ENCODE measurements at places on chromosomes 13 and 19.

DNA sequence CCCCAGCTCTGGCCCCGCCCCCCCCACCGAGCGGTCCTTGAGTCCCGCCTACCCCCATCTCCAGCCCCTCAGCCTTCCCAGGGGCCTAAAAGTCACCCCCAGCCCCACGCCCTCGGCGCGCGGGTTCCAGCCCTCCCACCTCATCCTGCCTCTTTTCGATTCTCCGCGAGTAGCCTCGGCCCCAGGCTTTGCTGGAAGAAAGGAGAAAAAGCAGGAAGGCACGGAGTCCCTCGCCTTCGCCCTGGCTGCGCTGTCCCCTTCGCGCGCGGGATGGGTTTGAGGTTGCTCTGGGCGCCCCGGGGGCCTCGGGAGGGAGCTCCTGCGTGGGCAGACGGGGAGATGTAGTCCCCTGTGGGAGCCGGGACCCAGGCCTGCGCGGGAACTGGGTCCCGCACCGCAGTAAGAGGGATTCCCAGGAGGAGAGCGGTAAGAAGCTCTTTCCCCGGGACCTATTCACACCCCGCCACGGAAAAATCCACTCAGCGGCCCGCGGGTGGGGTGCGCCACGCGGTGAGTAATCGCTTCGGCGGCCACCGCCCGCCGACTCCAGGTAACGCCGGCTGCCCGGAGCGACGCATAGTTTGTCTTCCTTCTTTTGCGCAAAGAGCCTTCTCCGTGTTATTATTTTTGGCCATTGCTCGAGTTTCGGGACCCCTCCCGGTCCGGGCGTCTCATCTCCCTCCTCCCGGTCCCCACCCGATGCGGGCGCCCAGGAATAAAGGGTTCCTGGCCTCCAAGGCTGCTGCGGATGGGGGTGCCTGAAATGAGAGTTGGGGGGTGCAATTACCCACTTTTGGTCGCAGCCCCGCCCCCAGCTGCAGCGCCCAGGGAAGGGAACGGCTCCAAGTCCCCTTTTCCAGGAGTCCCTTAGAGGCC, 865 bp upstream of the CRLF1 start:
- peak; percentile 33 for DNase-seq

GRCh38 chr19:57559008-57559403, 657 bp downstream of the ZNF550 start:
- peak; percentile 15 for DNase-seq

GRCh38 chr13:46053162-46054012, 841 bp upstream of the ZC3H13 start:
- no peak for DNase-seq

- peak; percentile 84 for DNase-seq
Measured at GRCh38 chr13:99970651-99971575, 654 bp downstream of the ZIC5 start.

- DNase-seq: no peak
Measured at GRCh38 chr13:51523082-51523518, 61.2 kb upstream of the WDFY2 start.

DNA sequence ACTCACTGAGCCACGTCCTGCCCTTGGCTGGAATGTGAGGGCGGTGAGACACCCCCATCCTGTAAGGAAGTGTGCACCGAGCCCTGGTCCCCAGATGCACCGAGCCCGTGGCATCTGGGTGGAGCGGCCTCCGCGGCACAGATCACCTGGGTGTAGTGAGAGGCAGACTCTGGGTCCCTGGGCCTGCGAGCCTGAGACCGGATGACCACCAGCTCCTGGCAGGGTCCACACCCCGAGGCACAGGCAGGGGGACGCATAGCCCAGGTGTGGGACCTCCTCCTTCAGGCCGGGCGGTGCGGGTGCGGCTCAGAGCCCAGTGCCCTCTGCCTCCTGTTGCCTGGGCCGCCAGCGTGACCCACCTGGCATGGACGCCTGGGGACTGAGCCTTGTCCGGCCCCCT, 12.4 kb downstream of the MCF2L start:
- no peak for DNase-seq

GRCh38 chr13:72145383-72145782, 278.4 kb upstream of the DACH1 start:
- DNase-seq: no peak

DNA sequence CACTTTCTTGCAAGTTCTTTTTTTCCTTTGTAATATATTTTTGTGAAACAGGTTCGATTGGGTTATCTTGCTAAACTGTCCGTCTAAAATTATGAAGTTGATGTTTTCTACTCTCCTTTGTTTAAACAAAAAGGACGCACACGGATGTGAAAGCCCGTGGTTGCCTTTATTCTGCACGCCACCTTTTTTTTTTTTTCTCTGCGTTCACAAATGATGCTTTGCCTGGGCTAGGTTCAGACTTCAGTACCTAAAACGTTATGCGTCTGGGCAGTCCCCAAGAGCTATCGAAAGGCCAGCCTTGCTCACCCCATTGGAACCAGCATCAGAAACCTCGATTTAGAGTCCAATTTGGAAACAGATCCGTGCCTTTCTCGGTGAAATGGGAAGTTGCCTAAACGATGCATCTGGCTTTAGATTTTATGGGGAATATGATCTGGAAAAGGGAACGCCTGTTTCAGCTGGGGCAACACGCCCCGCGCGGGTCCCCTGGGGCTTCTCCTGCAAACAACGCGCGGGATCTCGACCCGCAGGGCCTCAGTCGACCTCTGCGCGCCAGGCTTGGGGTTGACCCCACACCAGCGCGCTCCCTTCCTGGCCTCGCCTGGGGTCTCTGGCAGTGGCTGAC, 113.9 kb downstream of the KCNRG start:
- DNase-seq: no peak

DNA sequence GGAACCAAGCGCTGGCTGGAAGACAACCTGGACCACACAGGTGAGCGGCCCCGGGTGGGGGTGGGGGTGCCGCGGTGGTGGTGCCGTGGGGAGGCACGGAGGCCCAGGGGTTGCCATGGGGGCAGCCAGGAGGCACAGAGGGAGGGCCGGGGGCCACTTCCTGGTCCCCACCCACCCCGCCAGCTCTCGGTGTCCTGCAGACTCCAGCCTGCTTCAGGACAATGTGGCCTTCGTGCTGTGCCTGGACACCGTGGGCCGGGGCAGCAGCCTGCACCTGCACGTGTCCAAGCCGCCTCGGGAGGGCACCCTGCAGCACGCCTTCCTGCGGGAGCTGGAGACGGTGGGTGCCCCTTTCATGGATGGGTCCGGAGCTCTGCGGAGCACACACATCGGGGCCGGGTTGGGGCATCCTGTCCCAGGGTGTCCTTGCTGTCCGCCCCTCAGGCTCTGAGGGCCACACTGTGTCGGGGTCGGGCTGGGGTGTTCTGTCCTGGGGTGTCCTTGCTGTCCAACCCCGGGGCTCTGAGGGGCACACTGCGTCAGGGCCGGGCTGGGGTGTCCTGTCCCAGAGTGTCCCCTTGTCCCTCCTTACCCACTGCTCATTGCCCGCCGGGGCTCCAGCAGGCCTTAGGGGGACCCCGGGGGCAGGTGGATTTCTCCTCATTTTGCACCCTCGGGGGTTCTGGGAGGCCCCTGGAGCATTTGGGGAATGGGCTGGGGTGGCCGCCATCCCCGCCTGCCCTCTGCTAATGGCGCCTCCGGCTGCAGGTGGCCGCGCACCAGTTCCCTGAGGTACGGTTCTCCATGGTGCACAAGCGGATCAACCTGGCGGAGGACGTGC, 18.3 kb downstream of the NCLN start:
- no peak for DNase-seq

GRCh38 chr13:65343898-65344663, 1886.1 kb downstream of the PCDH9 start:
- DNase-seq: no peak

DNA sequence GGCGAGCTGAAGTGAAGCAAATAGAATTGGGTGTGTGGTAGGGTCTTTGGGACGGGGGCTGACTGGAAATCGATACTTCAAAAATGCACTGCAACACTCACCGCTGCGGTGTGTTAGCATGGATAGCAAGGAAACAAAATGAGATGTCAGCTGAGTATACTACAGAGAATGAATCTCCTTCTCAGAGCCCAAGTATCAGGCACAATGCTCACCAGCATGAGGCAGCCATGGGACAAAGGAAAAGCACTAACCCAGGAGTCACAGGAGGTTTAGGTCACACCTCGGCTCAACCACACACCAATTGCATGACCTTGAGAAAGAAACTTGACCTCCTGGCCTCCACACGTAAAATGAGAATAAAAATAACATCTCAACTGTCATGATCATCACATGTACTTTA, 74.0 kb downstream of the FAM216B start:
- no peak for DNase-seq

DNA sequence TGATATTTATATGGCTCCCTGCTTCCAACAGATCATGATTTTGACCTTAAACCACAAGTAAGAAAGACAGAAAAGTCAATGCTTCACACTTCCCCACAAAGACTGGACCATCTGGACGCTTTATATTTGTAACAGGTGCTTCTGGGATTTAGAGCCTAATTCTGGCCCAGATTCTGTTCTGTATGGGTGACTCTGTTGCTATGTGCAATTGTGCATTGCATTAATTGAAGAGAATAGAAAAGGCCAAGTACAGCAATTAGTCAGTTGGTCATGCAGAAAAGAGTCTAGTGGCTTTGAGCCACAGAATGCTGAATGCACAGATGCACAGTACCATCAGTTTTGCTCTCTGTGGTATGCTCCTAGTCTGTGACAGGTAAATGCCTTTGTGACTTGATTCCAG, 657.4 kb upstream of the ATXN8OS start:
- peak; percentile 6 for DNase-seq

DNA sequence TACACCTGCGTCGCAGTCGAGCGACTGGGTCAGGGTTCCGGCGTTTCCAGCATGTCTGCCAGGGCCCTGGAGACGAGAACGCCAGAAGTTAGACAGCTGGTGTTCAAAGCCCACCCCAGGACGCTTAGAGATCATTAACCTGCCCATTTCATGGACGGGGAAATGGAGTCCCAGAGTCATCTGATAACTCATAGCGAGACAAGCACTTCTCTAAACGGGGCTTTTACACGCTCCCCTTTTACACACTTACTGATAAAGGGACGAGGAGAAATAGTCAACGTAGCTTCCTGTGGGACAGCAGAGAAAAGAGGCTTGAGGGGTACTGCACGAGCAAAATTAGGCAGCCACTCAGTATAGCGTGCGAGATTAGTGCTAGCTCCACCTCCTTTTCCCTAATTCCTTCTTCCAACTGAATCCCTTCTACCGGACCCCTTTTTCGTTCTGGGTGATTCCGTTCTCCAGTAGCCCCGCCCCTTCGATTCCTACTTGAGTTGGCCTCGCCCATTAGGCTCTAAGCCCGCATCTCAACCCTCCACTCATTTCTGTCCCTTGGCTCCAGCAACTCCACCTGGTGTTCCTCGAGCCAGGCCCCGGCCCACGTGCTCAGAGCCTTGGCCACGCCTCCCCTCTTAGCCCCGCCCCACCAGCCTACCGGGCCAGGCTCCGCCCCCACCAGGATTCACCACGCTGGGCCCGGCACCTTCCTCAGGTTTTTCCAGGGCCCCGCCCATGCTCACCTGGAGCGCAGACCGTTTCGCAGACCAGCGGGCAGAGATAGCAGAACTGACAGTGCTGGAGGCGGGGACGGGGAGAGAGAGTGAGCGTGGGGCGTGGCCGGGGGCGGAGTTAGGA, 3.7 kb downstream of the HRC start:
- peak; percentile 70 for DNase-seq

DNA sequence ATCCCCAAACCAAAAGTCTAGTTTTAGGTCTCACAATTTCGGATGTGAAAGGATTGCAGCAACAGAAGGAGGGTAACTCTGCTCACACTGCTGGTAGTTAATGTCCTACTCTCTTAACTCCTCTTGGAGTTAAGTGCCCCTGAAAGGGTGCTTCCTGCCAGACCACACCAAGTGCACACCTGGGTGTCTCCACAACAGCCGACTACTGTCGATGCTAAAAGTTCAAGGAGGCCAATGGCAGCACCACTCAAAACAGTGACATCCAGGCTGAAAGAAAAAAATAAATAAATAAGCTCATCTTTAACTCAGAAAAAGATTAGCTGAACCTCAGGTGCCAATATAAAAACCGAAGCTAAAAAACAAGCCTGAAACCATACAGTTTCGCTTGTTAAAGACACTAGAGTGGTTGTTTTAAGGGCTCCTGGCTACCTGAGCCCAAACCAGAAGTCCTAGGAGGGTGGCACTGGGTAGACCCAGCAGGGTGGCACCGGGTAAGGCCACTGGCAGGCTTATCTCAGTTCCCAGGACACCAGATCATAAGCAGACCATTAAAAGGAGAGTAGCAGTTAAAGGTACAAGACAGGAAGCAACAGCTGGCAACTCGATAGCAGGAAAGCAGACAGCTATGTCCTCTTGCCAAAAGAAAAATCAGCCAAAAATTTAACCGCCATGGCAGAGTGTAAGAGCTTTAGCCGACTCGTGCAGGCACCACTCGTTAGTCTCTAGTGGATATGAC, 39.3 kb downstream of the BRD4 start:
- no peak for DNase-seq

DNA sequence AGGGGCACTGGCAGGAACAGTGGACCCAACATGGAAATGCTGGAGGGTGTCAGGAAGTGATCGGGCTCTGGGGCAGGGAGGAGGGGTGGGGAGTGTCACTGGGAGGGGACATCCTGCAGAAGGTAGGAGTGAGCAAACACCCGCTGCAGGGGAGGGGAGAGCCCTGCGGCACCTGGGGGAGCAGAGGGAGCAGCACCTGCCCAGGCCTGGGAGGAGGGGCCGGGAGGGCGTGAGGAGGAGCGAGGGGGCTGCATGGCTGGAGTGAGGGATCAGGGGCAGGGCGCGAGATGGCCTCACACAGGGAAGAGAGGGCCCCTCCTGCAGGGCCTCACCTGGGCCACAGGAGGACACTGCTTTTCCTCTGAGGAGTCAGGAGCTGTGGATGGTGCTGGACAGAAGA, 4.1 kb downstream of the KLK2 start:
- DNase-seq: no peak

GRCh38 chr13:38463048-38463447, 113.4 kb downstream of the UFM1 start:
- DNase-seq: no peak

DNA sequence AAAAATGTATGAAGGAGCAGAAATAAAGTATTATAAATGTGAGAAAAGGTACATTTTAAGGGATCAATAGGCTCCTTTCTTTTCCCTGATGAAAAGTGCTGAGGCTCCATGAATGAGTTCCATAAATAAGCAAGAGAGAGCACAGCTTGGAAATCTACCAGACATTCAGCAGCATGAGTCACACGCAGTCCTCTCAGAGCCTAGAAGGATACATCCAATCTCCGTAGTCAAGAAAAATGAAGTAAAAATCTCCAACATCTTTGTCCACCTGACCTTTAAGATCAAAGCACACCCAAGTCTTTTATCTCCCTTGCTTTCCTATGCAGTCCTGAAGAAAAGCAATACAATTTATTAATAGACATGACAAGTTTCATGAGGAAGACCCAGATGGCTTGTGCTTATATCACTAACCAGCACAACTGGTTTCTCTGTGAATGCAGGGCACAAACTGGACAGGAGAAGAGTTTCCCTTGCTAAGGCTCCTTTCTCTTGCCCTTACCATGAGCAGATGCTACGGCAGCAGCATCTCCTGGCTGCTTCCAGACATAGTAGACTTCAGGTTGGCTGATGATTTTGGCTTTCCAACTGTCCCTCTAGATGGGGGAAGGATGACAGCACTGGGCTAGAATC, 730.8 kb downstream of the EFNB2 start:
- no peak for DNase-seq
